Activated gamma-delta T cell treated with anti-CD3 and anti-CD28 coated beads, Interleukin-2, amount 50 U/mL, for 16 hours (primary cell): ENCODE measurements at places on chromosomes 4 and X.

- DNase-seq: no peak
Measured at GRCh38 chr4:68372588-68372987, 22.7 kb upstream of the YTHDC1 start.

DNA sequence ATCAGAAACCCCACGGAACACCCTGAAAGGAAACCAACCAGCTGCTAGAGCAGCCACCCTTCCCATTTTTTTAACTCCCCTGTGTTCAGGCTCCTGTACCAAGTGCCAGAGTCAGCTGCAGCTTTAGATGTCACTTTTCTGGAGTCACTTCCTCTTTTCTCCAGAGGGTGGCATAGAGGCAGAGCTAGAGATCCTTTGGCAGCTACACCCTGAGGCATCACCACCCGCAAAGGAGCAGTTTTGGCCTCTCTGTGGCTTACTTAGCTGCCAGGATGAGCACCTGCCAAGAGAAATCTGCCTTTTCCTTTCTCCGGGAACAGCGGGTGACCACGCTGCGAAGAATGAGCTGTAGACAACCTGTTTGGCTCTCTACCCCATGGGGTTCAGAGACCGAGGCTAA is 58.0 kb upstream of the CHRDL1 start:
- no peak for DNase-seq

DNA sequence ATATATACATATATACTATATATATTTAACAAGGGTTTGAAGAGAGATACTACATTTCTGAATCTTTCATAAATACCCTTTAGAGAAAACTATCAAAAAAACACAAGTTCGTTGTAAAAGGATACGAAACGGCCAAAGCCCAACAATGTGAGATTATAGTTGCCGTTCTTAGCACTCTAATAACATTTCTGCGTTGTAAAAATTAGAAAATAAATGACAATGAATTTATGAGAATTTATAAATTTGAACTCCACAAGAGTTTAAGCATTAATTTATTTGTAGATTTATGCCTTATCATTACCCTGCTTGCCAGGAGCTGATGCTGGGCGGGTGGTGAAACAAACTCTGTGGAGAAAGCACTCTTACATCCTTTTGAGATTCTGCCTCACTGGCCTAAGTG is 1.1 kb downstream of the WDR17 start:
- DNase-seq: no peak

GRCh38 chr4:123659730-123660129 is 263.1 kb downstream of the SPRY1 start:
- no peak for DNase-seq

- DNase-seq: no peak
Measured at GRCh38 chr4:139986106-139986505, 167.9 kb downstream of the MAML3 start.

- DNase-seq: no peak
Measured at GRCh38 chr4:122010610-122011009, 58.8 kb upstream of the TRPC3 start.

- DNase-seq: no peak
Measured at GRCh38 chr4:3128058-3128457, 53.6 kb downstream of the HTT start.

GRCh38 chr4:6928081-6928480 is 18.5 kb downstream of the TBC1D14 start:
- no peak for DNase-seq

GRCh38 chrX:15492469-15492868 is 664 bp downstream of the PIR start:
- no peak for DNase-seq

DNA sequence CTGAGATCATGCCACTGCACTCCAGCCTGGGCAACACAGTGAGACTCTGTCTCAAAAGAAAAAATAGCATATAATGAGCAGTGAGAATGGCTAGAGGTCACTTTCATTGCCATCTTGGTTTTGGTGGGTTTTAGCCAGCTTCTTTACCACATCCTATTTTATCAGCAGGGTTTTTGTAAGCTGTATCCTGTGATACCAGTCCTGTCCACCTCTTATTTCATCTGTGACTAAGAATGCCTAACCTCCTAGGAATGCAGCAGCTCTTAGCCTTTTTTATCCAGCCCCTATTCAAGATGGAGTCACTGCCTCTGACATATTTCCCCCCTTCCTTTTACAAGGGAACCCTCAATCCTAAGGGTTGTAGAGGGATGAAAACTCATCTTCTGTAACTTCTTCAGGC is 26.1 kb upstream of the IGFBP7 start:
- no peak for DNase-seq

GRCh38 chr4:11597506-11597905 is 168.8 kb upstream of the HS3ST1 start:
- DNase-seq: no peak

GRCh38 chr4:165006456-165006855 is 25.3 kb upstream of the TRIM60 start:
- DNase-seq: no peak

DNA sequence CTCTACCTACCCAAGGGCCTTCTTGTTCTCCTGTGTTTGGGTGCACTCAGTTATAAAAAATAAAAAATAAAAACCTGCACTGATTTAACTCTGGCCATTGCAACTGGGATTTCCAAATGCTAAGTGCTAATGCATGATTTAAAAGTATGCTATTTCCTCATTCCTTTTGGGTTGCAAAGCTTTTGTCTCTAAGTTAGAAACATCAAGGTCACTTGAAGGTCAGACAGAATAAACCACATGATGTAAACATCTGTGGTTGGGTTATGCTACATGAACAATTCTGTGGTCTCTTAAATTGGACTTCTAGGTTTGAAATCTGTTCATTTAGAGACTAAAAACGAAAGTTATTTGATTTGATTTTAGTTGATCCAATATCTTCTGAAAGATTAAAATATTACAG is 1547.4 kb upstream of the TENM3 start:
- DNase-seq: no peak

GRCh38 chr4:187467224-187467623 is 528.3 kb upstream of the ZFP42 start:
- DNase-seq: no peak

- no peak for DNase-seq
Measured at GRCh38 chr4:68183417-68183816, 53.7 kb upstream of the TMPRSS11F start.

DNA sequence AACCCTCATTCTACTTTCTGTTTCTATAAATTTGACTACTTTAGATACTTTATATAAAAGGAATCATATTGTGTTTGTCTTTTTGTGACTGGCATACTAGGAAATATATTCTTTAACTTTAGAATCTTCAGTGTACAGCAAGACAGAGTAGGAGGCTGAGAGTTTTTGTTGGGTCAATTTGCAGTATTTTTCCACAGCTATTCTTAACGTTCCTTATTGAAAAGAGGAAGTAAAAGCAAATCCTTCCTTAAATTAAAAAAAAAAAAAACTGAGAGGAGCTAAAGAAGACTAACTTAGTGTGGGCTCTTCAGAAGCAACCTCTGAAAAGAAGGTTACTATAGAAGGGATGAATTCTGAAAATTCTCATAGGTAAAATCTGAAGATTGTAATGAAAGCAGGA is 1194.6 kb downstream of the ADGRL3 start:
- DNase-seq: no peak

DNA sequence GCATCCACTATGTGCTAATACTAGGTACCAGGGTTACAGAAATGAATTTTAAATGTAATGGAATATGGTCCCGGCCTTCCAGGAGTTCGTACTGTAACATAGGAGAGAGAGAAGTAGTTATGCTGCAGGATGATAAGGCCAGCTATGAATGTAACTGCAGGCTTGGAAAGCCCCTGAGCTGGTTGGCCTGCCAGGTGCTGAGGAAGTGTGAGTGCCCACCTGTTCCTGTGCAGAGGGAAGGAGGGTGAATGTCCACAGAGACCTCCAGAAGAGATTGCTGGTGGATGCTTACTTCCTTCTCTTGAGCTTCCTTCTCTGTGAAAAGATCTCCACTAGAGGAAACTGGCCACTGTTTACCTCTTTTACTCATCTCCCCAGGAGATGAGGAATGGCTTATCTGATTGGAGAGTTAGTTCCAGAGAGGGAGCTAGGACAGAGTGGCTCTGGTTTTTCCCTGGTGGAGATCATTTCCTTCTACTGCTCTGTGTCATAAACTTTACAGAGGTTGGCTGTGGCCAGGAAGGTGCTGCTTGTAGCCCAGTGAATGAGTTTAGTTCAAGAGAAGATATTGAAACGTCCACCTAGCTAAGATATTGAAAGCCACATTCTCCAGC is 114.0 kb upstream of the LNX1 start:
- DNase-seq: no peak

DNA sequence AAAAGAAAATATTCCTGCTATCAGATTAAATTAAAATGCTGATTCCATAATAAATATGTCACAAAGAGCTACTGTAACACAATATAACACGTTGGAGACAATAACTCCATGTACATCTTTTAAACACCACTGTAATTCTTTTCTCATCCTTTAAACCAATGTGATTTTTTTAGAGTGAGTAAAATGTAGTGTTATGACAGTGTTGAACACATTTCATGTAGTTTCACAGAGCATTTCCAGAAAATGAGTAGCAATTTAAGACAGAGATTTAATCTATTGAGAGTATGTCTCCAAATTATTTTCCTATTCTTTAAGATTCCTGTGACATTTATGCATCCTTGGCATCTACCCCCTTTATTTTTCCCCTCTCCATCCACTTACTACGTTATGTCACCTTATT is 17.1 kb upstream of the PRRG1 start:
- no peak for DNase-seq

GRCh38 chrX:81208916-81209315 is 7.0 kb downstream of the SH3BGRL start:
- DNase-seq: no peak

- DNase-seq: no peak
Measured at GRCh38 chr4:46270986-46271596, 118.8 kb downstream of the GABRA2 start.

DNA sequence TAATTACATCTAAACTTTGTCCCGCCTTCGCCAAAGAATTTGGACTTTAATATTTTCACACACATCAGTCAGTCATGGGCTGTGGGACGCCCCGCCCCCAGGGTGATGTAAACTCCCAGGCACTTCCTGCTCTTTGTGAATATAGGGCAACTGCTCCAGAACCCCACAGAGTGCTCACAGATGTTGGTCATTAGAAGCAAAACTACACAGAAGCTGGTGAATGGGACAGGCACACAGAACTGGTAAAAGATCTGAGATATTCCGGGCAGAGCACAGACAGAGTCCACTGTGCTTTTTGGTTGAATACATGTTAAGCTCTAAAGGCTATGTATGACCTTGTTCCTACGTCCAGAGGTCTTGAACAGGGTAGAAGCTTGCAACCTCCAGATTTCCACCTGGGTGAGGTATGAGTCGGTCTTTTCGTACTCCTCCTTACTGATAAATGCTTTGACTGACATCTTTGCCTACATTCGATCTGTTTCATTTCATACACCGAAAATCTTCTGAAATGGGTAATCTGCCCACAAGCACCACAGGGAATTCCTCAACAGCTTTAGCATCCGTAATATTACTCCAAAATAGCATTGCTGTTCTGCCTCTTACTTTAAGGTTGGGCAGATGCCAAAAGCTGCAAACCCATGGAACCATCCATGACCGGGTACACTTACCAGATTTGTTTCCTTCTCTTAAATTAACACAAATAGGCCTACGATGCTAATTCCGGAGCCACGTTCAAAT is 144.6 kb downstream of the AMELX start:
- DNase-seq: no peak

DNA sequence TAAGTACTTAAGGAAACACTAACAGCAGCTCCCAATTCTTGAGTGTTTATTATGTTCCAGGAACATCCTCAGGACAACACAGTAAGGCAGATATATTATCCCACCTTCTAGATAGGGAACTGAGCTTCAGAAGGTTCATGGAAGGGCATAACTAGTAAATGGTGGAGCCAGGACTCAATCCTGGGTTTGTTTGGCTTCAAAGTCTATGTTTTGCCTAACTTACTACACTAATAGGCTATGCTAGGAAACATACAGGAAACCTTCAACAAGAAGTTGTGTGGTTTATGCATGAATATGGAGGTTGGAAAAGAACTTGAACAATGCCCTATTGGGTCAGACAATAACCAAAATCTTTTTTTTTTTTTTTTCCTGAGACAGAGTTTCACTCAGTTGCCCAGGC is 72.5 kb upstream of the GPR34 start:
- DNase-seq: no peak

DNA sequence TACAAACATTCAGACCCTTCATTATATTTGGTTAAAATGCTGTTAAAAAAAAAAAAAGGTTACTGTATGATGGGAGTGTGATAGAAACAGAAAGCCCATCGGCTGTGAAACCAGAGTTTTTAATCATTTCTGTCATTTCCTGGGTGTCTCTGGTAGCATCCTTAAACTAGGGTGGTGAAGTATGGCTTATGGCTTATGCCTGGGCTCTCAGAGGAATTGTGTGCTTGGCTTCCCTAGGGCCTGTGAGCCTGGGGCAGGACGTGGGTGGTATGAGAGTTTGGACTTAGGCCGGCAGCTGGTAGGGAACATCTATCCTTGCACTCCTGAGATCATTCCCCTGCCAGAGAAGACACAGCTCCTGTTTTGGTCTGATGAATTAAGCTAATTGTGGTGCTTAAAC is 52.2 kb downstream of the DCUN1D4 start:
- no peak for DNase-seq

DNA sequence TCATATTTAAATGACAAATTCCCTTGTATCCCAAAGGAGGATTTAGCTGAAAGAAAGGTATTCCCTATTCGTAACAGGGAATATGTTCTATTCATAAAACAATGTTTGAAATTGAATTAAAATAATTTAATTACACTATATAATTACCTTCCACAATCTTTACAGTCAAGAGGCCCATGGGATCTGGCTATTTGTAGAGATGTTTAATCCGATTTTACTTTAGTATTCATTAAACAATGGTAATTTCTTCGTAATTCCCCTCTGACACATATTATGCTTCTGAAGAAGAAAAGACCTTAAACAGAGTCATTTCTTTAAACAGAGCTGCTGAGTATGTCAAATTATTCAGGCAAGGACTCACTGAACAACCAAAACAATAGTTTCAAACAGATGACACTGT is 98.8 kb downstream of the MAGEC1 start:
- no peak for DNase-seq

DNA sequence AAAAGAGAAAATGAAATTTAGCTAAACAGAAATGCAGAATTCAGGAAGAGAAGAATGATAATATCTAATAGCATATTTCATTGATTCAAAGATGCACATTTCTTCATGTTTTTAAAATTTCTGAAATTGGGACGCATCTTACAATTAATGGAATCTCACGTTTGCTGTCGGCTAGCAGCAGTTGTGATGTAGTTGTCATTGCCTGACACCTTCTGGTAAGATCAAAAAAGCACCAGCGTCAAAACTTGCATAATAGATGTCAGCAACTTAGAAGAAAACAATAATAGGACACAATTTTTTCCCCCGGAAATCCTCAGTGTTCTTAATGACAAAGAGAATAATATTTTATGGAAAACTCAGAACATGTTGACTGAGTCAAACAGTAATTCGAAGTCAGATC is 29.8 kb upstream of the SLC7A3 start:
- DNase-seq: no peak

- DNase-seq: no peak
Measured at GRCh38 chr4:6710996-6711395, 1.3 kb upstream of the MRFAP1L1 start.
